M059J (cell line): ENCODE measurements at places on chromosomes 5 and 9.

DNA sequence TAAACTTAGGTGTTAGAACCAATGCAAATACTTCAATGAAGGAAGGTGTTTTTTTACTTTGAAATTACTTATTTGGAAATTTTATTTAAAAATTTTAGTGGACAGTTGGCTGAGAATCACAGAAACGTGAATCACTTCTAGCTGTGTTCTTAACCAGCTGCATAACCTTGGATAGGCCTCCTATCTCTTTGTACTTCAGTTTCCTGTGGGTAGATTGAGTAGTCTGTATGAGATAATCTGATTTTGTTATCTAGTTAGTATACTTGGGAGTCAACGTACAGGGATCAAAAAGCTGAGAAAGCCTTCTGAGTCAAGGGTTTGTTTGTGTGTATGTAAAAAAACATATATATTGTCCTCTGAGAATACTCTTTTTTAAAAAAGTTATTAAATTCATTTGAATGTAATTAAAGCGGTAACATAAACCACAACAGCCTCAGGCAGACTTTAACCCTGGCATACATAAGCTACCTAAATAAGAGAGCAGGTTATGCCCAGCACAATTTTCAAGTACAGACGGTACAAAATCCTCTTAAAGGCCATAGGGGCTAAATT lies 38.1 kb upstream of the ZCCHC7 start:
- DNase-seq = no peak

DNA sequence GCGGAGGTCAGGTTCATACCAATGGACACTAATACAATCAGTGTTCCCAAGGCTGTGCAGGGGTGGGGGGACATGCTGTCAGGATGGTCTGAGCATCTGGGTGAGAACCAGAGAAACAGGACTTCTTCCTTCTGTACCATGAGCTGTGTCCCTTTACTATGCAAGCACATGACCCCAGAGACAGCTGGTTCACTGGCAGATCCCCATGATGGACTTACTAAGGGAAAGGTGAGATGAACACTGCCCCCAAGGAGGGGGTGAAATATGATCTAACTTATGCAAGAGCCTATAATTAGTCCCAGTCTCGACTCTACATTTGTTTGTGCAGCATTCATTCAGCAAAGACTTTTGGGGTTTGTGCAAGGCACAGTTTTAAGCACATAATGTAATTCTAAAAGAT lies 91.4 kb downstream of the LIFR start:
- peak; percentile 57 for DNase-seq

GRCh38 chr5:69494452-69494851 lies 1.9 kb downstream of the OCLN start:
- DNase-seq = no peak

- DNase-seq = no peak
Measured at GRCh38 chr5:157063776-157064430, 5.0 kb upstream of the HAVCR1 start.

GRCh38 chr5:131373265-131373664 lies 109.4 kb downstream of the CDC42SE2 start:
- DNase-seq = no peak

DNA sequence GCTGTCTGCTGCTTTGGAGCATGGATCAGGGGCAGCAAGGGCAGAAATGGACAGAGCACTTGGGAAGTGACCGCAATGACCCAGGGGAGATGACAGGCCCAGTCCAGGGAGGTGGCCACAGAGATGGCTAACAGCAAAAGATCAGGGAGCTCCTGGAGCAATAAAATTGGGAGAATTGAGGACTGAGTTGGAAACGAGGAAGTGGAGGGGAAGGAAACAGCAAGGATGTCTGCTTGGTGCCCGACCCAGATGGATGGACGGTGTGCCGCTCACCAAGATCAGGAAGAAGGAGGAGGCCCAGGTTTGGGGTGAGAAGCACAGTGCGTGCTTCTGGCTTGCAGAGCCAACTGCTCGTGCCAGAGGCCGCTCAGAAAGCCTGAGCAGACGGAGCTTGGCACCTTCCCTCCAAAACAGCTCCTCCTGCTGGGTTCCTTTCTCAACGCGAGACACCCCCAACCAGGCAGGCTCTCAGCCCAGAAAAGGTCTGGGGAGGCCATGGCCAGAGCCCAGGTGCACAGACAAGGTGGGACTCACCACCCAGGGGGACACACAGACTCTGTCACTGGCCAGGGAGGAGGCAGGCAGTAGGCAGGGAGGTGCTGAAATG lies 1.7 kb upstream of the SLC34A1 start:
- peak; percentile 20 for DNase-seq

DNA sequence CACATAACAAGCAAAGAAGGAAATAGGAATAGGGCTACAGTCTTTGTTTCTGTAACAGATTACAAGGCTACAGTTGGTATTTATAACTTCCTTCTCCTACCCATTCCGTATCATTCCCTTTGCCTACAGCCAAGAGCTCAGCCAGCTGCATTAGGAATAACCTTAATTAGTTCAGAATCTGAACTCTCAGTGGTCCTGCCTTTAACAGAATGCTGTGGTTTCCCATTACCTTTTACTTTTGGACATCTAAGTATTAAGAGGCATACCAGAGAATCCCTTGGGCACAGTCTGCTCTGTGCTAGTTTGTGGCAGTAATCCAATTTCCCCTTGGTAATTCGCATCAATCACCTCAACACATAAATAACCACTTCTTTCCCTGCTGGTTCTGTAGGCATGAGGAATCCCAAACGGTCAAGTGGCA lies 44.2 kb downstream of the PKD2L2 start:
- peak; percentile 42 for DNase-seq
